ENCODE measurements at places on chromosomes 3 and 15.

- DNase-seq: no peak
Measured at GRCh38 chr15:101455291-101456025, 34.0 kb downstream of the PCSK6 start.

DNA sequence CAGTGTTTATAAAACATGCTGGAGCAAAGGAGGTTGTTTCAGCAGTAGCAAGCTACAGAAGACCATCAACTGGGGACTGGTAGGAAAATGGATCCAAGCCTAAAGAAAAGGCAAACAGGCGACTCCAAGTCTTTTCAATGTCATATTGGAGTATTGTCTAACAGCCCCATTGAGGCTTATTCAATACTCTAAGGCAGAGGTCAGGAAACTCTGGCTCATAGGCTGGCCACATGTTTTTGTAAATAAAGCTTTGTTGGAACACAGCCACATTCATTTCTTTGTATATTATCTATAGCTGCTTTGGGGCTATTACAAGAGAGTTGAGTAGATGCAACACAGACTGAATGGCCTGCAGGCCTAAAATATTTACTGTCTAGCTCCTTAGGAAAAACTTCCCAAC is 77.5 kb downstream of the RPL22L1 start:
- DNase-seq: no peak

DNA sequence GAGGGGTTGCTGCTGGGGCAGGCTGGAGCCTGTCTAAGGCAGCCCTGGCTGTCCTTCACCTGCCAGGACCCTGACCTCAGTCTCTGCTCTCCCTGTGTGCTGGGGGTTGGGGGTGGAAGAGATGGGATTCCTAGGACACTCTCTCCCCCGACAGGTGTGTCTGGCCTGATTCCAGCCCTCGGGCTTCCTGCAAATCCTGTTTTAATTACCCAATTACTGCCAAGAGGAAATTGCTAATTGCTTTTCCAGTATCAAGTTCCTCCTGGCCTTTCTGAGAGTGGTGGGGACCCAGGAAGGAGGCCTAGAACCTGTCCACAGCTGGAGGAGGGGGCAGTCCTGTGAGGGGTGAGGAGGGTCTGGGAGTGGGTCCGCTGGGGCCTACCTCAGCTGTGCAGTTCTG is 15.8 kb downstream of the PLXNA1 start:
- DNase-seq: no peak

DNA sequence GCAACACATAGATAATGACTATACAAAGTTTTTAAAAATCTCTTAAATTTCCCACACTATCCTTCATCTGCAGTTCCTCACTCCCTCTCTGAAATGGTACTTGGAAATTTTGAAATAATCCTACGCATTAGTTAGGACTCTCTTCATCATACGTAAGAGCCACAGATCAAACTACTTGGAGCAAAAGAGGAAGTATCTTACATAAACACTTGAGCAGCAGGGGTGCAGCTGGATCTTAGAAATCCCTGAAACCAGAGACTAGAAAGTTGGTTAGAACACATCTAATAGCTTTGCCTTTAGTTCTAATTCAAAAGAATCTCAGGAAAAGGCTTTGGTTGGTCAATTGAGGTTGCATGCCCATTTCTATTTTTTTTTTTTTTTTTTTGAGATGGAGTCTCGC is 38.8 kb upstream of the ZNF445 start:
- no peak for DNase-seq

- DNase-seq: no peak
Measured at GRCh38 chr15:82952158-82953081, at the start of gene HOMER2. TSS of gene HOMER2 (minus strand) at chr15:82952720. CDS start at chr15:82952535, 185 bp downstream.

DNA sequence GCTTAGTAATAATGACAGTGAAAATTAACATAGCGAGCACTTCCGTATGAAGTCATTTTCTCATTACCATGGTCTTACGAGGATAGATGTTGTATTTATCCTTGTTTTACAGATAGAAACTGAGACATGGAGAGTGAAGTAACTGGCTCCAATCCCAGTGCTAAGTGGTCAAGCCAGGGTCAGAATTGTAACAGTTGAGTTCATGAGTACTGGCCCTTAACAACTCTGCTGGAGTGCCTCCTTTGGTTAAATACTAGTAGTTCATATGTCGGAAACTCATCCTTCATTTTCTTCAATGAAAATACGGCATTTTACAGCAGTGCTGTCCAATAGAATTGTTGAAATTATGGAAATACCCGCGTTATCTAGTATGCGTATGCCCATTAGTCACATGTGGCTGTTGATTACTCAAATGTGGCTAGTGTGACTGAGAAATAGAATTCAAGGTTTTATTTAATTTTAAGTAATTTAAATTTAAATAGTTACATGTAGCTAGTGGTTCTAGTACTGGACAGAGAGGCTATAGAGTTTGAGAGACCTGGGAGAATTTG is 32.5 kb downstream of the FNDC3B start:
- DNase-seq: no peak

DNA sequence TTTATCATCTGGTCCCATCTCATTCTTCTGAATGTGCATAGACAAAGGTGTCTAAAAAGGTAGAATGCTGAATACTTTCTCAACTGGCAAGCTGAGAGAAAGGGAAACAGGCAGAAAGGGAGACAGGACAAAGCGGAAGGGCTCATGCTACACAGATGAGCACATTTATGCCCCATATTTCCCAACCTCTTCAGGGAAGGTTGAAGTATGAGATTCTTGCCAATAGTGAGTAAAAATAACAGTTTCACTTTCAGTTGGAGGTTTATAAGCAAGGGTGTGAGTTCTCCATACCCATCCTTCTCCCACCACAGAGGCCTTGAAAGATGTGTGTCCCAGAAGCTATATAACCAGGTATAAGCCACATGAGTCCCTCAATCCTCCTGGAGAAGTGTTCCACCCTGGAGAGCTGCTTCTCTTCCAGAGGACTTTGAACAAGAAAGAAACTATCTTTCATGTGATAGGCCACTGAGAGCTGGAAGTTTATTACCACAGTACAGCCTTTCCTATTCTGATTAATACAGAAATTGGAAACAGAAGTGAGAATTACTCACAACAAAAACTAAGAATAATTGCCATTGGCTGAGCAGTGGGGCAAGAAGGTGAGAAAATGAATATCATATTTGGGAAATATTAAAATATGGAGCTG is 709.4 kb upstream of the NR2F2 start:
- DNase-seq: no peak

DNA sequence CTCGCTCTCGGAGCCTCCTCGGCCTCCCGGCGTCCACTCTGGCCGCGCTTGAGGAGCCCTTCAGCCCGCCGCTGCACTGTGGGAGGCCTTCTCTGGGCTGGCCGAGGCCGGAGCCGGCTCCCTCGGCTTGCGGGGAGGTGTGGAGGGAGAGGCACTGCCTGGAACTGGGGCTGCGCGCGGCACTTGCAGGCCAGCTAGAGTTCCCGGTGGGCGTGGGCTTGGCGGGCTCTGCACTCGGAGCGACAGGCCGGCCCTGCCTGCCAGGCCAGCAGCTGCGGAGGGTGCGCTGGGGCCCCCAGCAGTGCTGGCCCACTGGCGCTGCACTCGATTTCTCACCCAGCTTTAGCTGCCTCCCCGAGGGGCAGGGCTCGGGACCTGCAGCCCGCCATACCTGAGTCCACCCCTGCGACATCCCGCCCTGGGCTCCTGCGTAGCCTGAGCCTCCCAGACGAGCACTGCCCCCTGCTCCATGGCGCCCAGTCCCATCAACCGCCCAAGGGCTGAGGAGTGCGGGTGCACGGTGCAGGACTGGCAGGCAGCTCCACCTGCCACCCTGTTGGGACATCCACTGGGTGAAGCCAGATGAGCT is 765.0 kb downstream of the IGSF11 start:
- DNase-seq: no peak

- DNase-seq: no peak
Measured at GRCh38 chr3:163490119-163490518, 1588.2 kb downstream of the SI start.

- no peak for DNase-seq
Measured at GRCh38 chr15:48834756-48835155, 23.9 kb upstream of the CEP152 start.

DNA sequence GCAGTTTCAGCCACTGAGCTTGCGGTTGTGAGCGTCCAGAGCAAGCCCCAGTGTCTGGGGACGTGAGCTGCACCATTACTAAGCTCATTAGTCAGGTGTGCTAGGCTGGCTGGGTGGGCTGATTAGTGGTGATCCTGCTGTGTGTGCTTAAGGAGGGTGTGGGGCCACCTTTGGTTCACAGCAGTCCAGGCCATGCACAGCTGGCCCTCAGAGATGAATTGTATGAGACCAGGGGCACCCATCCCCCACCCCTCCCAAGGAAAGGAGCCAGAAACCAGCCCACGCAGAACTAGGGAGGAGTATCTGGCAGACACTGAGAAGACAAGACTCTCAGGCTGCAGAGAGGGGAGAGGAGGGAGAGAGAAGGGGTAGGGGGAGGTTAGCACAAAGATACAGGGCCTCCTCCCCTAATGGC is 3.8 kb downstream of the TYRO3 start:
- no peak for DNase-seq

DNA sequence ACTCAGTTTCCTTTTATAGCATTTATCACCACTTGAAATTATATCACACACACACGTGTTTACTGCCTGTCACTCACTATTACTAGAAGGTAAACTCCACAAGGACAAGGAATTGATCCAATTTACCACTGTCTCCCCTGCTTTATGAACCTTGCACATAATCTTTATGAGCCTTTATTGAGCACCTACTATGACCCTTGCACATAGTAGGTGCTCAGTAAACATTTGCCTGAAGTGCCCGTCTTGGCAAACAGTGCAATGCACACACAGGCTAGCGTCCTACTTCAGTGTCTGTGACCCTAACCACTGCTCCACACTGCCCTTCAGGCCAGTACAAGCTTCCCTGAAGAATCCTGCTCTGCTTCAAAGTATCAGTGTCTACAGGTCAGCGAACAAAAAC is 237.7 kb upstream of the TMC3 start:
- no peak for DNase-seq

DNA sequence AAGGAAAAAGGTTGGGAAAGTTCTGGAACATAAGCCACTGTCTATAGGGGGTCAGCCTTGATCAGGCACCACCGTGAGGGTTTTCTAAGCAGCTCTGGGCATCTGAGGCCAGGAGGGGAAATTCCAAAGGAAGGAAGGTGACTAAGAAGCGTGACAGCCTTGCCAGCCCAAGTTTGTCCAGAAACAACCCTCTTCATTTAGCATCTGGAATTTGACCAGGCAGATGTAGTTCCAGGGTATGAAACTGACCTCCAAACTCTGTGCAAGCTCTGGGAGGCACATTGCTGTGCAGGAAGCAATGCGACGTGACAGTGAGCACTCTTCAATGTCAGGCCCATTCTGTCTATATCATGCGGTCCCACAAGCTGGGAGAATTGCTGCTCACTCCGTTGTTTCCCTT is 85.4 kb upstream of the TPM1 start:
- no peak for DNase-seq

DNA sequence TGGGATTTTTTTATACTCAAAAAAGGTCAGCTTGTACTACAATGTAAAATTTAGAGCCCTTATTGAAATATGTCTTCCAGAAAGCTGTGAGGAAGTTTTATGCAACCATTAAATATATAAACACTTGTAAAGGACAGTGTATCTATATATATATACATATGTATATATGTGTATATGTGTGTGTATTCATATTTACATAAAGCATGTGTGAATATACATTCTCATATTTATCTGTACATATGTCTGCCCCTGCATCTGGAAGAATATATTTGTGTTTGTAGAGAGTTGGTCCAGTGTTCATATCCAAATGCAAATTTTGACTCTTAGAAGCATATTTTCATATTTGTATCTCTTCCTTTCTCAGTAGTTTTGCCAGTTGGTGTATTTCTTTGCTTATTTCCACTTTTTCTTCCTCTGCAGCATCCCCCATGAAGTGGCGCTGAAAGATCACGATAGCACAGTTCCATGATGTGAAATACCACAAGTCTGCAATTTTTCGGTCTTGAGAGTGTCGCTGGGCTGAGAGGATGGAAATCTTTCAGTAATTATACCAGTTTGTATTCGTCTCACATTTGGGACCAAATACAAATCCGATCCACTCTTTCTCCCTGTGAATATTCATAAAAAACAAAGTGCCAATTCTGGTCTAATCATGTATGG is 311.7 kb upstream of the DPH6 start:
- DNase-seq: no peak

DNA sequence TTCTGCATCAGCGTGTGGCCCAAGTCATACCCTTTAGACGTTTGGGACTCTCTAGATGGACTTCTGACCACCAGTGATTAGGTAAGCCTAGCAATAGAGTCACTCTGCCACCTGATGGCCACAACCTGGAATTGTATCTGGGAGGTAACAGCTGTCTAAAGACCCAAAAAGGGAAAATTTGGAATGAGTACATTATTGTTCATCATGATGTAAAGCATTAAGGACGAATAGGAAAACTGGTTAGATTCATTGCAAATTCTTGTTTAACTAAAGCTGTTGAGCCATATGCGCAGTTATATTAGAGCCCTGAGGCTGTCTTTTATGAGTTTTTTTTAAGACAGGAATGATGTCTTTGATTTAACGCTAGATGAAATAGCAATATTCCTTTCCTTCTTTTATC is 63.6 kb downstream of the FAM81A start:
- no peak for DNase-seq

DNA sequence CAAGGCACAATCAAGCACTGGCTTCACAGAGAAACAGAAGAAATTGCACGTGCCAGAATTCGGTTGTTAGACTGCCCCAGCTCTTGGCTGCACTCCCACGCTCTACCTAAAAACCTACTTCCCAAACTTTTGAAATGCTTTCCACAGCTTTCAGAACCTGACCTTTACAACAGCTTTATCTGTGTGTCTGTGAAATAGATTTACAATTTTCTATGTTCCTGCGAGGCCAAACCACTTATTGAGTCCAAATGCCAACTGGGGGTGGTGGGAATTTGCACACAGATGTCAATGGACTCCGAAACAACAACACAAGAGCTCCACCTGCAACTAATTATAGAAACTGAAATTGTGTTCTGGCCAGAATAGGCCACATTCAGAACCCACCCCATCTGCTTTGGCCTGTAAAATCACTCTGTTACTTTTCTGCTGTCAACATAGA is 44.6 kb downstream of the ERC2 start:
- DNase-seq: no peak

DNA sequence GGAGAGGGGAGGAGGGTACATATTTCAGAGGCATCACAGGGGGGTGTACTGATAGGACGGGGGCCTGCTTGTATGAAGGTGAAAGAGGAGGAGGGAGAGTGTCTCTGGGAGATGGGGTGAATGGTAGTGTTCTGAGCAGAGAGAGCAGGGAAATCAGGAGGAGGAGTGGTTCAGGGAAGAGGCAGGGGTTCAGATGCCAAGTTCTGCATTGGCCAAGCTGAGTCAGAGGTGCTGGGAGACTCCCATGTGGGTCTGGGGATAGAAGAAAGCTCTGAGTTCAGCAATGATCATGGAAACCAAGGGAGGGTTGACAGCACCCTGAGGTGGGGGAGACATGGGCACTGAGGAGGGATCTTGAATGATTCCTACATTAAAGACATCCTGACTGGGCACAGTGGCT is 3.0 kb downstream of the CYP8B1 start:
- DNase-seq: no peak

All from stimulated activated CD4-positive, alpha-beta T cell treated with anti-CD3 and anti-CD28 coated beads, Interleukin-1b, Interleukin-23, amount 100 ng/mL, for 1 hour (primary cell).